Stimulated activated CD8-positive, alpha-beta memory T cell treated with anti-CD3 and anti-CD28 coated beads, Interleukin-4, amount 100 ng/mL, for 48 hours (primary cell): ENCODE measurements at places on chromosomes 16 and 17.

DNA sequence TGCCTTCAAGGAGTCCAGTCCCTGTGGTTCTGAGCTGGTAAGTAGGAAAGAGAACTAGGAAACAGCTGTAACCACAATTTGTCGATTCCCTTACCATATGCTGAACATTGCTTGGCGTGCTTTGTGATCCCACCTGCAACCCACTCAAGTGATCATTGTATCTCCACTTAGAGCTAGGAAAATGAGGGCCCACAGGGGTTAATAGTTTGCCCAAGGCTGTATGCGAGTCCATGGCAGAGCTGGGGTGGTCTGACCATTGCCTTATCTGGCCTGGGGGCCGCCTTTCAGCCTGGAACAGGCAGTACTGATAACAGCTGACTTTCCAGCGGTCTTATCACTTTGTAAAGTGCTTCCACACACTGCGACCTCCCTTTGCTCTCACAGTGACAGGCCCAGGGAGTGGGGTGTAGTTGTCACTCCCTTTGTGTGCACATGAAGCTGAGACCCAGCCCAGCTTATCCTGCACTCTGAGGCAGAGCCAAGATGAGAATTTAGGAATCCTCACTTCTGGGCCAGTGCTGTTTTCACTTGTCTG lies 9.8 kb downstream of the MYL4 start:
- DNase-seq = no peak

DNA sequence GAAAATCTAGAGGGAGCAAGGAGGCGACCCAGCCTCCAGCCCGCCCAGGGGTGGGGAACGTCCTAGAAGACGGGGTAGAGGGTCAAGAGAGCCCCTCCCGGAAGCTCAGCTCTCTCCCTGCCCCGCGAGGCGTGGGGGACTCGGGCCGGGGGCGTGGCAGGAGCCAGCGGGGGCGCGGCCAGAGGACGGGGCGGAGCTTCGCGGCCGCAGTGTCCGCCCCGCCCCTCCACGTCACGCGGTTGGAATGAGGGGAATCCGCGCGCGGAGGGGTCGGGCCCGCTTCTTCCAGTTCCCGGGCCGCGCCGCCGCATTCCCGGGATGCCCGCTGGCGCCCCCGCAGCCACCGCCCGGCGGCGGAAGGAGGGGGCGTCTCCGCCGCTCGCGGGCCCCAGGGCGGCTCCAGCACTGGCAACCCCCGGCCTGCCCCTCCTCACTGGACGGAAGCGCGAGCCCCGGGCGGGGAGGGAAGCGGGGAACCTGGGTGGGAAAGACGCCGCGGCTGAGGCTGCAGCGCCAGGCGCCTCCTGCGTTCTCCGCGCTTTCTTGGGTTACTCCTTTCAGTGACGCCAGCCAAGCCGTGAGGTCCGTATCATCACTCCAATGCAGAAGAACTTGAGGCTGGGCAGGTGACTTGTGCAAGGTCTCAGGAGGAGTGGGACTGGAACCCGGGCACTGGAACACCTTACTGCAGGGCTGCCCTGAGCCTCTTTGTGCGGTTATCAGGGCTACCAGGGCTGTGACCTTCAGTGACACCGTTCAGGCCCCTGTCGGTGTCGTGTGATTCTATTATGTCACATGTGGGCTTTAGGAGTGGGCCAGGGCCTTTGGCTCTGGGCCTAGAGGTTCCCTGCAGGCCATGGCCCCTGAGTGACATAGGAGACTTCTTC lies 4.3 kb downstream of the MYO1C start:
- DNase-seq = peak; percentile 83

GRCh38 chr16:30113031-30113710 lies at the start of gene GDPD3:
TSS of gene GDPD3 (minus strand) at chr16:30113537. CDS start at chr16:30113478, 59 bp downstream.
- no peak for DNase-seq

DNA sequence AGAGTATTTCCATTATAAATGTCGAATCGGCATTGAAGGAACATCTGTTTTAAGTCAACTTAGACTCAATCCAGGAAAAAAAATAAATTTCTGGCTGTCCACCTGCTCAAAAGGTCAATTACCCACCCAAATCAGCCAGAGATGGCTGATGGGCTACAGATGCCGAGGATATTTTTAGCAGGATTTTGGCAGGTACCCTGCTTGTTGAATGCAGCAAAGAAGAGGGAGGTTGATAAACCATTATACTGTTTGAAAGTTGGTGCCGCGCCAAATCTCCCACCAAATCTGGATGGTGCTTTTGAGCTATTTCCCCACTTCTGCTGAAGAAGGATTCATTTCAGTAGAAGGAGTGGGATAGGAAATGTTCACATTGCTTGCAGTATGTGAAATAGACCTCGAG lies 537.7 kb downstream of the MAF start:
- no peak for DNase-seq

- no peak for DNase-seq
Measured at GRCh38 chr17:33234930-33235685, 58.0 kb downstream of the ASIC2 start.

DNA sequence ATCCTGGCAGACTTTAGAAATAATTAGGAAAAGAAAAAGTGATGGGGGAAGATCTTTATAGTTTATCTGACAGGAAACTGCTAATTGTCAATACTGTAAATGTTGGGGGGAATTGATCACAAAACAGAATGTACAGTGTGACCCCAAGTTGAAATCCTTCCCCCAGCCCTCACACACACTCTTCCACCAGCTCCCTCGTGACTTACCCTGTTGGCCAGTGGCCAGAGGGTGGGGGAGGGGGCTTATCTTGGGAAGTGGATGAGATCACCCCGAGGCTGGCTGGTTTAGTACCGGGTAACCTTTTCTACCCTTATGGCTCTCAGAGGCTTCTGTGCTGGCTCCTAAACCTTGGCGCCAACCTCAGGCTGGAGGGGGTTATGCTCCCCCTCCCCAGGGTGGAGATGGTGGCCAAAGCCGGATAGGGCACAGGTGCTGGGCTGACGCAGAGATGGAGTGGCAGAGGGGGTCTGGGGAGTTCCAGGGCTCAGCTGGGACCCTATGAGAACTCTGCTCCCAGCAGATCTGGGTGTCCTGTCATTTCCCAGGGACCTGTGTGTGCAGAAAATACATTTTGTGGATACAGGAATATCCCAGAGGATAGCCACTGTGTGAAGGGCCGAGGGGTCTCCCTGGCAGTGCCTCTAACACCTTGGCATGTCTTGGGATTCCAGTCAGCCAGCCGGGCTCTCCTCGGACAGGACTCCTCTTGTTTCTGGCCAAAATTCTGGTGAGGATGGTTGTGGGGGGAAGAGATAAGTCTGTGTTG lies 18.6 kb downstream of the CDH16 start:
- DNase-seq = no peak

DNA sequence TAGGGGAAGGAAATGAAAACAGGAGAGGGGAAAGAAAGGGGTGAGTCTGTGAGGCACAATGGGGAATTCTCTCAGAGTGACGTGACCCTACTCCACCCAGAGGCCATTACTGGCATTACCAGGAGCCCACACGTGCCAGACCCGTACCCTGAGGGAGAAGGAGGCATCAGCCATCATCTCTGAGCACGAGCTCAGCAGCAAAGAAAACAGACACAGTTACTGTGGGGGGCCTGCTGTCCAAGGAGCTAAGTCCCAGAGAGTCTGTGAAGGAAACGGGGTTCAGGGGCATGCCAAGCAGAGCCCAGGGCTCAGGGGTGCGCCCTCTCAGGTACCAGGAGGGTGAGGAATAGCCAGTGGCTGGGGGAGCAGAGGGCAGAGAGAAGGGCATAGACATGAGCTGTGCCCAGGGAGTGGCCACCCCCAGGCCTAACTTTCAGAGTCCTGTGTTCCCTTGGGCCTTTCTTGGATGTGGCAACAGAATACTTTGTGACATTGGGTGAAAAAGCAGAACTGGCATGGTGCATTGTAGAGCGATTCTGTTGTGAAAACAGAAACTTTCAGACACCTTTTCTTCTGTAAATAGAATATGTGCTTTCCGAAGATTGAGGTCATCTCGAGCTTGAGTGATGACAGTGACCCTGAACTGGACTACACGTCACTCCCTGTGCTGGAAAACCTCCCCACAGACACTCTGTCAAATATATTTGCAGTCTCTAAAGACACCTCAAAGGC lies 11.3 kb downstream of the TAF1C start:
- DNase-seq = peak; percentile 80

DNA sequence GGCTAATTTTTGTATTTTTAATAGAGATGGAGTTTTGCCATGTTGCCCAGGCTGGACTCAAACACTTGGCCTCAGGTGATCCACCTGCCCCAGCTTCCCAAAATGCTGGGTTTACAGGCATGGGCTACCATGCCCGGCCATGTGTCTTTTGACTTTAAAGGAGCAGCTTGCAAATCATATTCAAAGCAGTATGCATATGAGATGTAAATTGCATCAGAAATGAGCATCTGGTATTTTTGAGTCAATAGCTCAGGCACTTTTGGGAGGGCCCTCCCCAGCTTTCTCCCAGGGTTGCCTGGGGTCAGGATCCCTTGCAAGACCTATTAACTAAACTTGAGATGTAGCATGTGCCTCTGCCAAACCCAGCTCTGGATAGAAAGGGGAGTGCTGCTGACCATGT lies 21.5 kb downstream of the EPOP start:
- DNase-seq = no peak

GRCh38 chr16:48054881-48055601 lies 100.8 kb downstream of the ABCC12 start:
- peak; percentile 46 for DNase-seq

- DNase-seq = no peak
Measured at GRCh38 chr17:68133346-68134045, 98.0 kb downstream of the KPNA2 start.

DNA sequence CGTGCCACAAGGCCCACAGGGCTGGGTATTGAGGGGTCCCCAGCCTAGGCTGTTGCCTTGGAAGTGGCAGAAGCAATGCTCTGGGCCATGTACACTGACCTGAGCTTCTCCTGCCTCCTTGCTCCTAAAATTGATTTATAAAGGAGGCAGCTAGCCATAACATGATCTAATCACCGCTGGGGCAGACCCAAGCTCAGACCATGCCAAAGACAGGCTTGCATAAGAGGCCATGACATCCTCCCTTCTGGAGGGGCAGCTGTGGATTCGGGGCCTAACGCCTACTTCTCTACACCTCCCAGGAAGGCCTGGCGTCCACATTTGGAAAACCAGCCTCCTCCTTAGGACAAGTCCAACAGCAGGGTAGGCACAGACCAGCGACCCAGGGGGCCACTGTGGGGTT lies 12.3 kb downstream of the HSD11B2 start:
- no peak for DNase-seq

DNA sequence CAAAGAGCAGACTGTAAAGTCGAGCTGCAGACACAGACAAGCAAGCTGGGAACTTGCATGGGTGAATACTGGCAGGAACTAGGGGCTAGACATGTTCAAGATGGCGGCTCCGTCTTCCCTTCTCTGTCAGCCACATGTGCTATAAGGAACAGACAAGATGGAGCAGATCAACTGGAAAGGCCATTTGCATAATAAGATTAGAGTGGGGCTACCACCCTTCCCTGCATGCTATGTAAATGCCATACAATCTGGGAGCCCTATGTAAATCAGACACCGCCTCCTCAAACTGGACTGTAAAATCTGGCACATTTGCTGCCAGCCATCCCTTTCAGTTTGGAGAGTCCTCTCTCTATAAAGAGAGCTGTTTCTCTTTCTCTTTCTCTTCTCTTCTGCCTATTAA lies 640.1 kb upstream of the CDH8 start:
- no peak for DNase-seq

DNA sequence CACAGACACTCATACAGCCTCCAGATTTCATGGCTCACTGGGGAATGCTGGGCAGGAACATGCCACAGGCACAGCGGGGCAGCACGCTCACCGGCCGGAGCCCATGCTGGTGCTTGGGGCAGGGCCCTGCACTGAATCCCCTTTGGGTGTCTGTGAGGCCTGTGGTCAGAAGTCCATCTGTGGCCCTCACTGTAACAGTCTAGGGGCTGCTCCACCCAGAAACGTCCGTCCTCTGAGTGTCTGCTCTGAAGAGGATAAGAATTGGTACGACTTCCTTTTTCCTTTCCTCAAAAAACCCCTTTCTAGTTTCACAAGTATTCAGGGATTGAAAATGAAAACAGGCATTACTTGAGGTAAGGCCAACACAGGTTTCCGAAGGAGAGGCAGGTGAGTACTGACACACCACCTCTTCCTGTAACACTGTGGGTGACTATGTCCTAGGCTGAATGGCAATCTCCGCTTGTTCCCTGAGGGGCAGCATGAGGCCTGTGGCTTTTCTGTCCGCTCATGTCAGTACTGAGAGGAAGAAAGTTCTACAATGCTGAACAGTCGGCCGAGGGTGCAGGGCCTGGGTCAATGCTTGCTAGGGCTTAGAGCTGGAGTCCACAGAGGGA lies 42.5 kb downstream of the TMEM11 start:
- peak; percentile 30 for DNase-seq

DNA sequence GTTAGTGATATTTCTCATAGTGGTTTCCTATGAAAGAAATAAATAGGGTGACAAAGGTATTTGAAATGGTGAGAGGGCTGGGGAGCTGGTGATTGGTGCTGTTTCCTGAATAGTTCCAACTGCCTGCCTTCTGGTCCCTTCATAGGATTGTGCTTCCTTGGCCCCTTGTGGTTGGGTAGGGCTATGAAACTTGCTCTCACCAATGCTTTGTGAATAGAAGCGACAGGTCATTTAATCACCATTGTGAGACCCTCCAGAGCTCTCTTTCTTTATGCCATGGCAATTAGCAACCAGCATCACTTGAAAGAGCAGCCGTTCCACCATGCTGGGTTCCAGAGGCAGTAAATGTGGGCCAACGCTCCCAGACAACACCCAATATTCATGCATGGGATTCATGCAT lies 23.7 kb upstream of the WWOX start:
- DNase-seq = no peak

DNA sequence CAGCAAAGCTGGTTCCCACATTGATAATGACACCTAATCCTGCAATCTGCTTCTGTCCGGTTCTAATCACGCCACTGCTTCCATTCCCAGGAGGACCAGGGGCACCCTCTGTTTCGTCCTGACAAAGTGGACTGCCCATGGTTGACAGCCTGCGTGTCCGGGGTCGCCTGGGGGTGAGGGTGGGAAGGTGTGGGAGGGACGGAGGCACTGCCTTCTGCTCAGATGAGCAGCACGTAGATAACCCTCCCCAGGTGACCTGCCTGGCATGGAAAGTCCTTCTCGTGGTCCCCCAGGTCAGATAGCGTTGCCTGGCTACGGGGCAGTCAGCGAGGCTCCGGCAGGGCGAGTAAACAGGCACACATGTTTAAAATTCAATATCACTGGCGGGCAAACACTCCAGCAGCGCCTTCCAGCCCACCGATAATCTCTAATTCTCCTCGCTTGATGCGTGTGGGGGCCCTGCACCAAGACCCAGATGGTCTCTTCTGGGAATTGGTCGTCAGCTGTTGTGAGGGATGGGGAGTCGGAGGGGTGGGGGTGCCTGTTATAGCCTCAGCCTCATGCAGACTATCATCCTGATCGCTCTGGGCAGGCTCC lies 132.2 kb downstream of the RAP1GAP2 start:
- DNase-seq = no peak

GRCh38 chr17:67555855-67556254 lies 161.9 kb upstream of the NOL11 start:
- no peak for DNase-seq

- no peak for DNase-seq
Measured at GRCh38 chr17:62722625-62723024, 85.5 kb downstream of the MARCHF10 start.

DNA sequence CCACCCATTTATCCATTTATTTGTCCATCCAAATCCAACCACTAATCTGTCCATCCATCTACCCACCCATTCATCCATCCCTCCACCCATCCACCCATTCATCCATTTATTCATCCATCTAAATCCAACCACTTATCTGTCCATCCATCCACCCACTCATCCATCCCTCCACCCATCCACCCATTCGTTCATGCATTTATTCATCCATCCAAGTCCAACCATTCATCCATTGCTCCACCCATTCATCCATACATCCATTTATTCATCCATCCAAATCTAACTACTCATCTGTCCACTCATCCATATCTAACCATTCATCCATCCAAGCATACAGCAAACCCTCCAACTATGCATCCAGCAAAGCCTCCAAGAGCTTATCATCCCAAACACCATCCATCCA lies 267.3 kb downstream of the XYLT1 start:
- DNase-seq = no peak
